ENCODE measurements at places on chromosomes 13 and 19.

DNA sequence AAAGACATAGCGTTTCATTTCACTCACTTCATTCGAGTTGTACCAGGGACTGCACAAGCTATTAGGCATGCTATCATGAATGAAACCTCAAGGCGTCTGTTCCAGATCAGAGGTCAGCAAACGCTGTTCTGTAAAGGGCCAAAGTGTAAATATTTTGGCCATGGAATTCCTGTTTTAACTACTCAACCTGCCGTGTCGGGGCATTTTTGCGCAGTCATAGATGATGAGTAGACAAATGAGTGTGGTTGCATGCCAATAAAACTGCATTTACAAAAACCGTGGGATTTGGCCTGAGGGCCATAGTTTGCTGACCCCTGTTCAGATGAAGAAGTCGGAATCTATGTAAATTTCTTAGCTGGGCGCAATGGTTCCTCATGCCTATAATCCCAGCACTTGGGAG, 6.5 kb downstream of the INSR start:
- DNase-seq = no peak

- peak; percentile 33 for DNase-seq
These were observed at the start of gene NFIC for GRCh38 chr19:3365836-3366752. Gene NFIC (plus strand): TSS chr19:3366583. CDS start chr19:3366637, 54 bp downstream.

DNA sequence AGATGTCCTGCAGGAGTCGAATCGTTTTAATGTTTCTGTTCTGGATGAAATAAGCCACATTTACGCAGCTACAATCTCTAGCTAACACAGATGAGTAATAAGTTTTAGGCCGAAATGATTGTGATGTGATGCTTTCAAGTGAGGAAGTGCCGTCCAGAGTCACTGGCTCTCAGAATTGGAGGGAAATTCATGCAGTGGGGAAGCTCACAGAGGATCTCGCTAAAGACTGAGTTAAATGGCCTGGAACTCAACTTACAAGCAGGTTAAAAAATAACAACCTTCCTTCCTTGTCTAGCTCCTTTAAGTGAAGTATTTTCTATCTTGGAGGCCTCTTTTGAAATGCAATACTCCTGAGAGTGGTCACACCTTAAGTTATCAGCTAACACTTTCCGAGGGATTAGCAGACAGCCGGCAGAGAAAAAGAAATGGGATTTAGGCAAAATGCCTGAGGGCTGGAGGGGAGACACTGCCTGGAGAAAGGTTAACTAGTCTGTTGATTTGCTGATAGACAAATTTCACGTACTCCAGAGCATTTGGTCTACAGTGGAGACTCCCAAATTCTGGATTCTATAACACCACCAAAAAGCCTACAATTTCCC, 74.2 kb downstream of the IRS2 start:
- no peak for DNase-seq

DNA sequence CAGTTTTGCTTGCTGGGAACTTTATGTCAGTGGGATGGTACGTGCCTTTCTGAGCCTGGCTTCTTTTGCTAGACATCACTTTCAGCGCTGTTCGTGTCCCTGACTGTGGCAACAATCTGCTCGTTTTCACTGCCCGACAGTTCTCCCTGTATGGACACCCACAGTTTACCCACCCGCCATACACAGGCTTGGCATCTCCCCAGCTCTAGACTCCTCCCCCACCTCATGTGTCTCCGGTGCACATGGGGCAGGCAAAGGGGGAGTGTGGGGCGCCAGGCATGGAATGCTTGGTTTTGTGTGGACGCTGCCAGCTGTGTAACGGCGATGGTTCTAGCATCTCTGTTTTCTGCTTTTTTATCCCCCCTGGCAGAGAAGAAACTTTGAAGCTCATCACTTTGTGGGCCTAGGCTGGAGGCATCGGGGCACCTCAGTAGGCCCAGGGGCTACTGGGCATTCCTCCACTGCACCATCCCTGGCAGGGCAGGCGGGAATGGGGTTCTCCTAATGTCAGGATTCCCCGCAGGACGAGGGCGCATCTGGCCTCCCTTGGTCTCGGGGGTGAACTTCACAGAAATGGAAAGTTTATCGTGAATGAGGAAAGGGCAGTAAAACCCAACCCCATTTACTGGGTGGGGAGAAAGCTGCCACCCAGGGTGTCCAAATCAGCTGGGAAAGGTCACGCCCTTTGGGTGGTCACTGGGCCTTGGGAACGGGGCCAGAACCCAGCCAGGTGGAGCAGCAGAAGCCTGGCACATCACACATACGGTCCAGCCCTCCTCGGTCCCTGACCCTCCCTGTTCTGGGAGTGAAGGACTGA, 60.8 kb downstream of the CEBPG start:
- DNase-seq = no peak

- no peak for DNase-seq
These were observed 525.6 kb downstream of the DCT start for GRCh38 chr13:93953841-93954240.

DNA sequence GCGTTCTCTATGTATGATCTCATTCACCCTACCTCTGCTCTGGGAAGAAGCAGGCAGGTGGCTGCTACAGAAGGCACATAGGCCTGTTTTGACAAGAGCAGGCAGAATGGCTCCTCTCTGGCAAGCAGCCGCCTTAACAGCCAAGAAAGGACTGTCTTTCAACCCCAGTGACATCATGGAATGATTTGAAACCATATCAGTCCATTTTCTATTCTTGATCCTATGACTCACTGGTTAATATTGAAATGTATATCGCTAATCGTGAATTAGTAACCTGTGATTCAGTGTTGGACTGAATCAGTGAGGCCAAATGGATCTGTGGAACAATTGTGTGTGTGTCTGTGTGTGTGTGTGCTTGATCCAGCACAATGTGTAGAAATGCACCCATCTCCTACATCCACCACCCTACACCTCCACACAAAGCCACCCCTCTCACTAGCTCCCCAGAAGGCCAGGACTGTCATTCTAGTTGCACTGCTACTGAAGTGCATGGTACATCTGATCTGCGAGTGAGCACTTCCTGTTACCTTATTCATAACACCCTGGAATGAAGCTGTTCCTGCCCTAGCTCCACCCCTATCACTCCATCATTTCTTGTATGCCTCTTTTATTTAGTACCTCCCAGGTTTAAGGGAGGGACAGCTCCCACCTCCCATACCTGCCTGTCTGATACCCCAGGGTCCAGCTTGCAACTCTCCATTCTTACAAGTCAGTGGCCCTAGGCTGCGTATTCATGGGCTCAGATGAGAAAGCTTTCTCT, 460.0 kb downstream of the FOXO1 start:
- DNase-seq = peak; percentile 72

DNA sequence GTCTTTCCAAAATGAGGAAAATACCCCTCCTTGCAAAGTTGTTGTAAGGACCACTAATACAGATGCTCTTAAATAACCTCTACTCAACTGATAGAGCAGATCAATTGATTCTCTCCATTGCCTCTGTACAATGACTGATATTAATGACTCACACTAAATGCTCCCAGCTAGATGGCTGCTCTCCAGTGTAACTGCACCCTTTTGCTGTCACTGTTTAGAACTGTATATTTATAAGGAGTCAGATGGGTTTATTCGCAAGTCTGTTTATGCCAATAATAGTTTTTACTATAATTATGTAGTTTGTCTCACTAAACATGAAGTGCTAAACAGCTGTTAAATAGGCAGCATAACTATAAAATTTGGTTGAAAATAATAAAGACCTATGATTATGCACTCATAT, 21.0 kb upstream of the N4BP2L1 start:
- no peak for DNase-seq

- DNase-seq = no peak
These were observed 32.3 kb downstream of the ZNF333 start for GRCh38 chr19:14722127-14722526.

Data from CD4-positive, alpha-beta T cell treated with Interleukin-4 for 4 hours (primary cell).